ENCODE measurements at places on chromosomes 12 and 14. TPM values are rescaled to one million over a fixed set of nuclear protein-coding genes. Genes with fewer than 3 reads are reported as not detected.

Gene MYO1H
- not detected for total RNA-seq

DNA sequence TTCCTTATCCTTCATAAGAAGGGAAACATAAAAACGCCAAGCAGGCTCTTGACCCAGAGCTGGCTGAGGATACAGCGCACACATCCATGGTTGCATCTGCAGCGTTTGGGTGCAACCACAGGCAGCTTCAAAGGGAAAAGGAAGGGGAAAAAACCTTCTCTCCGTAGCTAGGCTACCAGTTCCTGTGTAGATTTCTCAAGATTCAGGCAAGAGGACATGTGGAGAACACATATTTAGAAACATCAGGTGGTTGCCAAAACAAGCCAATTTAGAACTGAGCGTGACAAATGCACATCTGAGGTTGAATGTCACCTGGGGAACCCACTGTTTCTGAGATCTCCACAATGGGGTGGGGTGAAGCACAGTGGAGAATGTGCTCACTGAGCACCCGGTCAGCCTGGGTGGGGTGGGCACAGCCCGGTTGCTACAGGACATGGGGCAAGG is 78.3 kb upstream of the BDKRB2 start:
- DNase-seq: no peak

- no peak for DNase-seq
Observed at GRCh38 chr12:52080403-52081251, 1.1 kb downstream of the SMIM41 start.

DNA sequence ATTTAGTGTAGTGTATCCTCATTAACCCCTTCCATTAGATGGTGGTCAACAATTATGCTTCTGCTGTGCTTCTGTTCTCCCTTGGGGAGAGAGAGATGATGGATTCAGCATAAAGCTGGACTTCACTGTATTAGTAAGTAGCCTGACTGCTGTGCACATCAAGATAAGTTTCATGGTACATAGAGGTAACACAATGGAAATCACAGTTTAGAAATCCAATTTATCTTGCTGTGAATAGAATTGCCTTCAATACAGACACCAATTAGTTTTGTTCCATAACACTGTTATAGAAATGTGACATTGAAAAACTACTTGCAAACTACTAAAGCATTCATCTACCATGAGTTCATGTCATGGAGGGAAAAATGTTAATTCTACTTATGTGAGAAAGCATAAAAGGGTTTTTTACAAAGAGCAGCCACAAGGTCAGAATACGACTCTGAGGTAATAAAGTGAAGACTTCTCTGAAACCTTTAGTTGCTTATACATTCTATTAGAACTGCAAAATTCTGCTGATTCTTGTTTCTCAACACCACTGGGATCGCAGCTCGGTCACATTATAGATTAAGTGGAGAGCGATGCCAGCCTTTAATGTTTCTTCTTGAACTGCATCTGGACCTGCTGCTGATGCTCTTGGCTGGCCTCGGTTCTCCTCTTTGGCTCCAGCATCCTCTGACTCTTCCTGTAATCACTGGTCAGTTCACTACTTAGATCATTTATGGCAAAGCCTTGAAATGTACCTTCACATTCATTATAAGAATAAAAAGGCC is 190.8 kb downstream of the ATP23 start:
- DNase-seq: no peak

- DNase-seq: no peak
Observed at GRCh38 chr12:65039301-65039700, 81.8 kb downstream of the WIF1 start.

DNA sequence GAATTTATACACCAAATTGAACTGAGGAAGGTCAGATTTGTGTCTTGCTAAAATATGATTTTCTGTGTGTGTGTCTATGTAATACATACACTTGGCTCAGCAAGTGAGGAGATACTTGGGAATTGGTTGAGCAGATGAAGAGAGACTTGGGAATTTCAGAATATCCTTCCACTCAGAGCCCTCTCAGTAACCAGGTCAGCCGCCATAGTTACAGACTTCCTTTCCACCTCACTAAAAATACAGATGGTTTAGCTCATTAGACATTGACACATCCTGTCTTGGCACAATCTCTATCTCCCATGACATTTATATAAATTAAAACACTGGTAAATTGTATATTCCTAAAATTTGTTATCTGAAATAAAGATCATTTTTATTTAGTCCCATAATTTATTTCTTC is 15.9 kb downstream of the PIK3C2G start:
- peak; percentile 17 for DNase-seq
